ENCODE measurements at places on chromosomes 7 and 10.

GRCh38 chr10:79248341-79249185 is 98.7 kb upstream of the PPIF start:
- no peak for DNase-seq

- no peak for DNase-seq
These were observed 26.1 kb downstream of the CREB3L2 start for GRCh38 chr7:137975768-137976167.

- DNase-seq, result no peak
These were observed 16.8 kb upstream of the TES start for GRCh38 chr7:116193329-116194087.

DNA sequence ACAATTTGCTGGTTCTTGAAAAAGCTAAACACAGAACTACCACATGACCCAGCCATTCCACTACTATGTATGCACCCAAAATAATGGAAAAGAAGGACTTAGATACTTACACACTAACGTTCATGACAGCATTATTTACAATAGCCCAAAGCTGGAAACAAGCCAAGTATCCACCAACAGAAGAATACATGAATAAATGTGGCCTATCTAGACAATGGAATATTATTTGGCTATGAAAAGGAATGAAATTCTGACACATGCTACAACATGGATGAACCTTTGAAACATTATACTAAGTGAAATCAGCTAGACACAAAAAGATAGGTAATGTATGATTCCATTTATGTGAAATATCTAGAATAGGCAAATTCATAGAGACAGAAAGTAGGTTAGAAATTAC is 67.4 kb upstream of the EXOC4 start:
- no peak for DNase-seq

DNA sequence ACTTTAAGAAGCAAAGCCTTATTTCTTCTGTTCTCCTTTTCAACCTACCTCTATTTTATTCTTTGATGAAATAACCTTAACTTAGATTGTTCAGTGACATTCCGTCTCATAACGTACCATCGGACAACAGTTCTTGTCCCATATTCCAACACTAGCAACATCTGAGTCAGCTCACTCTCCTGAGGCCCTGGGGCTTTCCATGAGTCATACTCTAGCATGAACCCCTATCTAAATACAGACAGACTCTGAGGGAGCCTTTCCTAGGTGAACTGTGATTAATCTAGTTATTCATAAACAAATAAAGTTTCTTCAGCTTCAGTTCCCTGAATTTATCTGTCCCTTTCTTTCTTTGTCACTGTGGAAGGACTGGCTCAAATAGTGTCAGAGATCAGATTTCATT is 168.7 kb upstream of the LYZL1 start:
- DNase-seq, result peak; percentile 33

- DNase-seq, result no peak
These were observed 3.6 kb upstream of the AS3MT start for GRCh38 chr10:102865620-102866019.

DNA sequence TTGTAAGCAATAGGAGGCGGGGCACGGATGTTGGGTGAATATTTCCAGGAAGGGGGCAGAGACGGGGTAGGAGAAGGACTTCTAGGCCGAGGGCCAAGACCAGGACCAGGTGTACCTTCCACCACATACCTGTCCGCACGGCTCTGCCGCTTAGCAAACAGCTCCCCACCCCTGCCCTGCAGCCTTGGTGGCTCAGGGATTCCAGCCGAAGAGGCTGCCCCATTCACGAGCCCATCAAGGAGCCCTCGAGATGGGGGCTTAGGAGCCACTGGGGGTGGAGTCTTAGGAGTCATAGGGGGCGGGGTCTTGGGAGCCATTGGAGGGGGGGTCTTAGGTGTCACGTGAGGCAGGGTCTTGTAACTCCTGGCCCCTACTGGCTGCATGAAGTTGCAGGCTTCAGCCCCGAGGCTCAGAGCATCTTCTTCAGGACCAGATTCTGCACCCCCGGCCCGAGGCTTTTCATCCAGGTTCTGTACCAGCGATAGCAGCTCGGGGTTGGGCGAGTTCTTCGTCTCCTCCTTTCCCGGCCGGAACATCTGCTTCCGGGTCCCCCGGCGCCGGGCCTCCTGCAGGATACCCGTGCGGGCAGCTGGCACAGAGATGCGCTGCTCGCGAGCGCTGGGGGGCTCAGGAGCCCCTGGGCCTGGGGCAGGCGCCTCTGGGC is 6.1 kb upstream of the MYOZ1 start:
- no peak for DNase-seq

- peak; percentile 25 for DNase-seq
These were observed 1.9 kb downstream of the ERV3-1 start for GRCh38 chr7:65004575-65004974.

DNA sequence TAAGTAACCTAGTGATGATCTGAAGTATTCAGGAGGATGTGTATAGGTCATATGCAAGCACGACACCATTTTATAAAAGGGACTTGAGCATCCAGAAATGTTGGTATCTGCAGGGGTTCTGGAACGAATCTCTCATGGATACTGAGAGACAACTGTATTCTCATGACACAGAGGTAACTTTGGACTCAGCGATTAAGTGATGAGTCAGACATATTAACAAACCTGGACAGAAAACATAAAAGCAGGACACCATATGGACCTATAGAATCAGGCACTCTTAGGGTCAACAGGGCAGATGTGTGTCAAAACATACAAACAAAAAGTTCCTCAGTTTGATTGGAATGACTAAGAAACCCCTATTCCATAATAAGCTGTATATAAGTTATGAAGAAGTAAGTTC is 248.1 kb downstream of the ANKRD7 start:
- DNase-seq, result no peak

DNA sequence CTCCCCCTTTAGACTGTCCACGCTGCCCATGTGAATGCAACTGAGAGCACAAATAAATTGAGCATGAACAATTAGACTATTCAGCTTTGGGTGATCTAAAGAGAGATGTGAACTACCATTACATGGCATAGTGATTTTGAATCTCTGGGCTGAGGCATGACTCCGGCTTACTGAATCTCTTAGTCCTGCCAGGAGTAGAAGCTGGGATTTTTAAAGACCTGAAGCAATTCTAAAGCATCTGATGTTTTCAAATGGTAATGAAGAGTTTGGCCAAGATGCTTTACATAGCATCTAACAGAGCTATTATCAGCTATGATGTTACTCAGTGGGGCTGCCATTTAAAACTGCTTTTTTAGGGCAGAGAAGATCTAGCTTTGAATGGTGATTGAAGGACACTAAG is 1059.1 kb downstream of the SORCS3 start:
- no peak for DNase-seq

DNA sequence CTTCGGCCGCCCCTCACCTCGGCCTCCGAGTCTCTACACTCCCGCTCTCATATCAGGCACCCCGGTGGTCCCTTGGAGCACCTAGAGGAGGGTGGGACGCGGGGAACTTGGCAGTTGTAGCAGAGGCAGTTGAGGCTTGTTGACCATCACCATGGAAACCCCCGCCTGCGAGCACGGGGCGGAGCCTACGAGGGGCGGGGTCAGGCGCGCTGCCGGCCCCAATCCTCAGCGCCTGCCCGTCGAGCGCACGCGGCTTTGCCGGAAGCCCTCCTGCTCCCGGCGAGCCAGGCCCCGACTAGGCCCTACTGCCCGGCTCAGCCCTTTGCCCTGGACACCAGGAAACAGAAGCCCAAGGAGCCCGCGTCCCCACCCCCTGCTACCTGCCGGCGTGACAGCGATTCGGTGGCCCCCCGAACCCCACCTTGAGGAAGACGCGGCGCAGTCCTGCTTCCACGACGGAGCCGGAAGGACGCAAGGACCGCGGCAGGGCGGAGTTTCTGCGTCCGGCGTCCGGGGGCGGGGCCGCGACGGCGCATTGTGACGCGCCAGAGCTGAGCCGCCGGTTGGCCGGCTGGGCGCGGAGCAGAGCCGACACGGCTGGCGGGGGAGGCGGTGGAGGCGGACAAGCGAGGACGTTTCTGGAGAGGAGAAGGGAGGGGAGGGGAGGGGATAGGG is at the start of gene HNRNPF:
TSS of gene HNRNPF (minus strand) at position 477 of the 675 bp plus-strand sequence. CDS start 21,302 bp downstream, outside the sequence.
- DNase-seq, result peak; percentile 96

GRCh38 chr7:23893176-23893941 is 183.3 kb downstream of the STK31 start:
- peak; percentile 5 for DNase-seq

- DNase-seq, result no peak
These were observed 1.3 kb downstream of the PTN start for GRCh38 chr7:137342265-137342664.

DNA sequence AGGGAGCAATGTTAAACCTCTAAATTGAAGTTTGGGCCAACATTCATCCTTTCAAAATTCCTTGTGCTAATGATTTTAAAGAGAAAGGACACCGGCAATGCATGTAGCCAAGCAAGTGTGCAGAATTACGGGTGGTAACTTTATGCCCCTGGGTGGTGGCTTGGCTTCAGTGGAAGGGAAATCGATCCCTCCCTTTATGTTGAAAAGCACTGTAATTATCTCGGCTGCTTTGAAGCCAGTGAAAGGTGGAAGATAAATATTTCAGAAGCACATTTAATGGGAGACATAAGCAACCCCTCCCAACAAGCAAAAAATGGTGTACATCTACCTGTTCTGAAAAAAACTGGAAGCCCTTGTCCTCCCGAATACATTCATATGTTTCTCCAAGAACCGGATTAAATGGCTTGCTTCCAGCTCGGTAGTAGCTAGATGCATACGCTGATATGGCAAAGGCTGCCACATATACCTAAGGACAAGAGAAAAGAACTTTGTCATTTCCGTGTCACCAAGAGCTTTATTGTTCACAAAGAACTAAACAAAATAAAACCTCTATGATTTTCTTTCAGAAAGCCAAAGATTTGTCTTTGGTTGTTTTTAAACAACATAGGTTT is 73.3 kb upstream of the GSDME start:
- no peak for DNase-seq

DNA sequence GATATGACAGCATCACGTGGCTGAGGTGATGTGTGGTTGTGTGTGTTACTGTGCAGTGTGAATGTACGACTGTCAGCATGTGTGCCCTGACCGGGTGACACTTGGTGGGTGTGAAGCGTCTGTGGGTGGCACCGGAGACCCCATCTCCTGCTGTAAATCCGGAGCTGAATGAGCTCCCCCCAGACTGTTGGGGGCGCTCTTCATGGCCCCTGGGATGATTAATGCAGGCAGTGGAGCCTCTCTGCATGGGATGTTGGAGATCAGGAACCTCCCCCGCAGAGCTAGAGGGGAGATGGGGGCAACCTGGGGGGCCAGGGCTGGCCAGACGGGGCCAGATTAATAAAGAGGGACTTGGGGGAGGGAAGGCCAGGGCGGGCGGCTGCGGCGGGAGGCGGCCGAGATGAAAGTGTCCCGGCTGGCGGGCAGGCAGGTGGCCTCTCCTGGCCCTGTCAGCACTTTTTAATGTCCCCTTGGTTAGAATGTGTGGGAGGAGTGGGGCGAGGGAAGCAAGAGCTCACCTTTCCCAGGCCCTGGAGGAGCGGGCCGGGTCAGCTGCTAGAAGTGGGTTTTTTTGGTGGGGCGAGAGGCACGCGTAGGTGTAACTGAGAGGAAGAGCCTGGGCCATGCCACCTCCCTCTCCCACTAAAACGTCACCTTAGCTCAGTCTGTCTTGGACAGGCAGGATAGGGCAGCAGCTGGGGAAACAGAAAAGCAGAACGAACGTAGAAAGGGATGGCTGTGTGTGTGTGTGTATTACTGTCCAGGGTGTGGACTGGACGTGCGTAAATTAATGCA is 34.1 kb downstream of the HIF1AN start:
- no peak for DNase-seq

DNA sequence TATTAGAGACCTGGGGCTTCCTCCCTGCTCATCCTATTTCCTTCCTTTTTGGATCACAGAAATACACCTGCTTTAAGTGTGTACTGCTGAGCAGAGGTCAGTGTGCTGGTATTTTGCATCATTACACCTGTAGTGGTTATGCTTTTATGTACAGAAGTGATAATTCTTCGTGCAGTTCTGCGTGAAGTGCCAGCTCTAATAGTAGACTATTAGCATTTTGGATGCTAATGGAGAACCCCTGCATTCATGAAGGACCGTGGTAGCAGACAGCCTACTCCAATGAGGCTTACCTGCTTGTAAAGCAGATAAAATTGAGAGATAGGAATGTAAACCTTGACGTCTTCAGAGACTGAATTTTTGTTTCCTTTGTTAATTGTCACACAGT is 114.3 kb downstream of the CDK14 start:
- DNase-seq, result no peak

- no peak for DNase-seq
These were observed 12.7 kb downstream of the SCIN start for GRCh38 chr7:12583176-12583575.

- no peak for DNase-seq
These were observed 21.5 kb upstream of the TMEM213 start for GRCh38 chr7:138776166-138776833.
